ENCODE measurements at places on chromosomes 4 and X.

- DNase-seq = peak; percentile 98
Measured at GRCh38 chr4:7828011-7828720, 111.5 kb downstream of the AFAP1 start.

GRCh38 chr4:184102927-184103326 lies 114.7 kb downstream of the ENPP6 start:
- DNase-seq = no peak

DNA sequence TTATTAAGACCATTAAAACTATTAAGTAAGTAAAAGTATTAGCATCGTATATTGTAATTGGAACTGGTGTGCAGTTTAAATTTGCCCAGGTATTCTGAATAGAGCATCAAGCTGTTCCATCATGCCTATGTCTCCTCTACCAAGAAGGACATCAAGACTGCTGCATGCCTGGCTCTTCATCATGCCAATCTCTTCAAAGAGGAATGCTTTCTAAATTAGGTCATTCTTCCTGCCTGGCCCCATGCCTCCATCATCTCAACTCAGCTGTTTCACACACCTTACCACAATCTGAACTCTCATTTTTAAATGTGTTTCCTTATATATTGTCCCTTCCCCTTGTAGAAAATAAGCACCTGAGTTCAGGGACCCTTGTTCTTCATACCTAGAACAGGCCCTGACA lies 270.5 kb upstream of the PPARGC1A start:
- no peak for DNase-seq

DNA sequence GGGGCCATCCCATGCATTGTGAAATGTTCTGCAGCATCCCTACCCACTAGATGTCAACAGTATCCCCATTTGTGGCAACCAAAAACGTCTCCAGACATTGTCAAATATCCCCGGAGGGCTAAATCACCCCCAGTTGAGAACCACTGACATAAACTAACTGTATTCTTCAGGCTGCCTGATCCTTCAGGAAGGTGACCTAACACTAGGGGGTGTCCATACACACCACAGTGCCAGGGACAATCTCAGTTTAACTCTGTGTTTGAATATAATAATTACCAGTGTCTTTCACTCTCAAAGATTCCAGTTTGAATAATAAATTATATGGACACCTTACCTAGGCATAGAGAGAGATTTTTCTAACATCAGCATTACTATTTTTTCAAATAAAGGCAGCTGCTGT lies 6.4 kb downstream of the ACE2 start:
- no peak for DNase-seq

GRCh38 chr4:8108991-8109390 lies 49.6 kb downstream of the ABLIM2 start:
- no peak for DNase-seq

Data from smooth muscle cell of the brain vasculature (primary cell).